ENCODE measurements at places on chromosomes 1 and 21.

DNA sequence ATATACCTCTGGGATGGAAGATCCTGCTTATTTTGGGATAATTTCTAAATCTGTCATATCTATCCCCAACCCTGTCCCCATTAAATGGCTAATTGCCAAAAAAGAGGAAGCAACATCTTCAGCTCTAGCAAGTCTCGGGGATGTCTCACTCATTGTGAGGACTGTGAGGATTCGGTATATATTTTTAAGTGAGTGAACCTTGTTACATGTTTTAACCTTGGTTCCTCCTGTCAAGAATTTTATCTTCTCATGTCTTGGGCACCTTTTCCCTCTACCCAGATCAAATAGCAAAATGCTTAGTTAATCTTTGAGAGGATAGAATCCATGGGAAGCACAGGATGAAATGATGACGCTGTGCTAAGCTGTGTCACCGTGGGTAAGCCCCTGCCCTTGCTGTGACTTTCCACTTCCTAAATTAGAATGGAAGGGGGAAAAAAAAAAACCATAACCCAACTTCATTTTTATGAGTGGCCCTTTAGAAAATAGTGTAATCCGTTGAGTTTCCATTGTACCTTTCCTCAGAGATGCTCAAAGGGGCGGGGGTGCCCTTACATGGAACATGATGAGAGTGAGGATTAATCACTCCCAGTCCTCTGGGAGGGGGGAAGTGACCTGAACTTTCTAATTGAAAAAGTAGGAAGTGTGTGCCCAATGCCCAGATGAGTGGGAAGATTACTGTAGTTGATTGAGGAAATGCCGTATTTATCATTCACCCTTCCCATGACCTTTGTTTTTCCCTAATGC is 7.6 kb downstream of the ATP1A1 start:
- no peak for DNase-seq

- no peak for DNase-seq
Observed at GRCh38 chr21:31752352-31752751, 20.4 kb upstream of the SCAF4 start.

DNA sequence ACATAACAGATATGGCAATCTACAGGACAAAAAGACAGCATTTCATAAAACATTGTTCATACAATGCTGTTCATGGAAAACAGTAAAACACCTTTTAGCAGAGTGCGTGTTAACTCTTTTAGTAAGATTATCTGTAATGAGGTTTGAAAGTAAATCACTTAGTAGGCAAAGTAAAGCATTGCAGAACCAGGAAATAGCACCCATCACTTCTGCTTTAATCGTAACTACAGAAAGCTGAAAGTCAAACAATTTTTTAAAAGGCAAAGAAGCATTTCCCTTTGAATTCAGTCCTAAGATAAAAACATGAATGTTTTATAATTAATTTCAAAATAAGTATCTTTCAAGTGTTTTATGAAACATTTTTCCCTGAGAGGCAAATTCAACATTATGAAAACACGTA is 63.3 kb upstream of the RNF11 start:
- no peak for DNase-seq

- DNase-seq = no peak
Observed at GRCh38 chr1:230140221-230141020, 73.4 kb downstream of the GALNT2 start.

- DNase-seq = peak; percentile 69
Observed at GRCh38 chr1:20521960-20522861, 14.3 kb upstream of the MUL1 start.

All from OCI-LY7 (cell line).